ENCODE measurements at places on chromosomes 2 and 18.

GRCh38 chr2:109632158-109632789 lies 18.1 kb downstream of the SOWAHC start:
- no peak for DNase-seq

- DNase-seq: no peak
These were observed 94.8 kb upstream of the OTOS start for GRCh38 chr2:240235149-240235803.

DNA sequence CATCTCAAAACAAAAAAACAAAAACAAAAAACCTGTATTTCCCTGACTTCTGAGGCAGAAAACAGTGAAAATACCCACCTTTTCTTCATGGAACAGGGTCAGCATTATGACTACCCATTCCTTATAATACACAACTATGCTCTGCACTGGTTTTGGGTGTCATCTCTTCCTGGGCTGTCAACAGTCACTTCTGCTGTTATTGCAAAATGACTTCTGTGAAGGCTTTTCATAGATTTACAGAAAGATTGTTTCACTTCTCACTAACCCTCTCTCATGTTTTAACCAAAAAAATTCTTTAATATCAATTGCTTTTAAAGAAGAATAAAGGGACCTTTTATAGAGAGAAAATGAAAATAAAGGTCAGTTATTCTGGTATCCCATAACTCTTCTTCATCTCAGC lies 26.5 kb upstream of the PIK3C3 start:
- DNase-seq: no peak

- no peak for DNase-seq
These were observed 106.7 kb upstream of the MCFD2 start for GRCh38 chr2:47022186-47022765.

GRCh38 chr2:204177977-204178522 lies 241.5 kb downstream of the ICOS start:
- peak; percentile 68 for DNase-seq

- DNase-seq: no peak
These were observed 640 bp downstream of the SPTBN1 start for GRCh38 chr2:54456612-54457322.

DNA sequence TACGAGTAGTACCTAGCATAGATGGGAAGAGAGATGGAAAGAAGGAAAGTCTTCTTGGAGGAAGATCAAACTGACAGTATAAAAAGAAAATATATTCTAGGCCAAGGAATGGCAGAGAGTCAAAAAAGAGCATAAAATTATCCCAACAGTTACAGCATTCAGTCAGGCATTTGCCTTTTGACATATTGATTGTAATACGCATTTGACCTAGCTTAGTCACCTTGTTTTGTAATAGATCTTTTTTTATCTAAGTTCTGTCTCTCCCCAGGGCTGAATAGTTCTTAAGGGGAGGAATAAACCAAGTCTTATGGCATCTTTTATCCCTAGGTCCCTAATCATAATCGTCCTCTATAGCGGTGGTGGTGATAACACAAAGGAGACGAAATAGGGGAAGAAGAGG lies 657.3 kb upstream of the PIK3C3 start:
- DNase-seq: no peak

- DNase-seq: no peak
These were observed 21.8 kb upstream of the GRB14 start for GRCh38 chr2:164642946-164643555.

GRCh38 chr2:223644136-223644535 lies 42.0 kb upstream of the SCG2 start:
- DNase-seq: no peak

GRCh38 chr2:158998551-158999248 lies 30.3 kb downstream of the TANC1 start:
- no peak for DNase-seq

GRCh38 chr2:70663411-70663810 lies 104.6 kb downstream of the ADD2 start:
- DNase-seq: no peak

- no peak for DNase-seq
These were observed 63.7 kb downstream of the EIPR1 start for GRCh38 chr2:3313781-3314375.

Data from stimulated activated CD4-positive, alpha-beta T cell treated with anti-CD3 and anti-CD28 coated beads, TNF-alpha, amount 100 ng/mL, for 1 hour (primary cell).